ENCODE measurements at places on chromosomes 4 and X.

DNA sequence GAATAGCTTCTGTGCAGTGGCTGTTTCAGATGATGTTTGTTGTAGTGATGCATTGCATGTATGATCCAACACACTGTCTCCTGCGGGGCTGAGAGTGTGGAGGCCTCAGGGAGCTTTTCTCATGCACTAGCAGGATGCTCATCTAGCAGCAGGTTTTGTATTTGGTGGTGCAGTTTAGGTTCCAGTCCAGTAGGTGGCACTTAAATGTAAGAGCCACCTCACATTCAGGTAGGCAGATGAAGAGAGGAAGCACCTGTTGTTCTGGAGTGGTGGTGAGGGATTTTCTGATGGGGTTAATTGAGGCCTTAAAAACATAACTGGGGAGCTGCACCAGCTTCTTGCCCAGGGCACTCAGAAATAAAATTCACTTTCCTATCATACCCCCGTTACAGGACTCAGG, 300.9 kb downstream of the SPIN4 start:
- no peak for DNase-seq

GRCh38 chr4:72357908-72358307, 211.1 kb downstream of the ADAMTS3 start:
- no peak for DNase-seq

- no peak for DNase-seq
These were observed 725.0 kb downstream of the CCSER1 start for GRCh38 chr4:90852237-90852636.

- DNase-seq = no peak
These were observed 763 bp downstream of the ASB9 start for GRCh38 chrX:15269120-15269519.

DNA sequence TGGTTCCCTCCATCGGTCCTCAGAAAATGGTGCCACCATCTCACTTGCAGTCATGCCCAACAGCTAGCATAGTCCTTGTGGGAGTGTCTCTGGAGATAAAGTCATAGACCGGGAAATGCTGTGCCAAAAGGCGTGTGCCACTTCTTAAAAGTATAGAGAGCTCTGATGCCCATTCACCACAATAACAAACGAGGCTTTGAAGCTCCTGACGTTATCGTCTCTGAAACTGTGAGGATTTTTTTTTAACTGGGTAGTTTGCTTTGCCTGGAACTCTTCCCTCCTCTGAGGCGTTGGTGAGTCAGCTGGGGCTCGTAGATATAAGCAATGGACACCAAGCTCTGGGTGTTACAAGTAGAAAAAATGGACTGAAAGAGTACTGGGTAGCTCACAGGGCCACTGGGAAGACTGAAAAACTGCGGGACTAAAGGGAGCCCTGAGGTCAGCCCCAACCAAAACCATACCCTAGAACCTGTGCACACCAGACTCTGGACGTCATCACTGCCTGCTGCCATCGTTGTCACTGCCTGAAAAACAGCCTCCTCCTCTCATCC, 89.4 kb upstream of the TRIM2 start:
- DNase-seq = peak; percentile 60

DNA sequence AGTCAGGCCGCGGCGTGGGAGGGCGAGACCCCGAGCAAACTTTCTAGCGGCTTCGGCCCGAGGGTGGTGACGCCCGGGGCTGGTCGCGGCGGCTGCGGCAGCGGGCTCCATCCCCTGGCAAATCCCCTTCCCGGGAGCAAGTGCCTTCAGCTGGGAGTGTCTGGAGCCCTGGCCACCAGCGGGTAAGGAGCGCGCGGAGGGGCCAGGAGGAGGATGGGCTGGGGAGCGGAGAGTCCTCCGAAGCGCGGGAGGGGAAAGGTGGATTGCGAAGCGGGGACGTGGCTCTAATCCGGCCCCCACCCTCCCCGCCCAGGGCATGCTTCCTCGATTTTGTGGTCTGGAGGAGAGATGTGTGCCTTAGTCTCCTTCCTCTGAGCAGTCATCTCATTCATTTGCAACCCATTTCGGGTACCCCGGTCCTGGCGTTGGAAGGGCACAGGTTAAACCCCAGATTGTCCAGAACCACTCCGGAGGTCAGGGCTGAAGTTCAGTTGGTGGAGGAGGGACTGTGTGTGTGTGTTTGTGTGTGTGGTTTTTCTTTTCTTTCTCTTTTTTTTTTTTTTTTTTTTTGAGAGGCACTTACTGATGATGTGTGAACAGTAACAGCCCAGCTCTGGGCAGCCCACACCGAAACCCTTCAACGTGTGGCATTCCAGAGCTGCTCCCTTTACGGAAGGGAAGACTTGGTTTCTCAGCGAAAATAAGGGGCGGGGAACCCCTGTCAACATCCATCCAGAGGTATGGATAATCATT, 516 bp downstream of the SGMS2 start:
- no peak for DNase-seq

DNA sequence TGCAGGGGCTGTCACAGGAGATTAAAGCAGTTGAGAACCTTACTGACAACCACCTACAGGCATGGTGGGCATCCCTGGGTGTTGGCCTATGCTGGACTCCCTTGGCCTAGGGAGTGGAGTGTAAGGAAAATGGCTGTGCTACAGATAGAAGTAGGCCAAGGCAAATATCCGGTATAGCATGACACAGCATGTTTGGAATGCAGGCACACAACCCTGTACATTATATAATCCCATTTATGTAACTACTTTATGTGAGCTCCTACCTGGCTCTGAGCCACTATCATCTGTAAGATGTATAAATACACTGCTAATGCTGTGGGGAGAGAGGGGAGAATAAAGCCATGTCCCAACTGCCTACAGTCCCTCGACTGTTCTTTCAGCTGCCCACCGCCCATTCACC, 38.7 kb upstream of the KCTD8 start:
- no peak for DNase-seq

- no peak for DNase-seq
These were observed 14.0 kb downstream of the RBMX start for GRCh38 chrX:136866337-136867095.
